ENCODE measurements at places on chromosomes 13 and 19. TPM values are rescaled to one million over a fixed set of nuclear protein-coding genes. Genes with fewer than 3 reads are reported as not detected.

DNA sequence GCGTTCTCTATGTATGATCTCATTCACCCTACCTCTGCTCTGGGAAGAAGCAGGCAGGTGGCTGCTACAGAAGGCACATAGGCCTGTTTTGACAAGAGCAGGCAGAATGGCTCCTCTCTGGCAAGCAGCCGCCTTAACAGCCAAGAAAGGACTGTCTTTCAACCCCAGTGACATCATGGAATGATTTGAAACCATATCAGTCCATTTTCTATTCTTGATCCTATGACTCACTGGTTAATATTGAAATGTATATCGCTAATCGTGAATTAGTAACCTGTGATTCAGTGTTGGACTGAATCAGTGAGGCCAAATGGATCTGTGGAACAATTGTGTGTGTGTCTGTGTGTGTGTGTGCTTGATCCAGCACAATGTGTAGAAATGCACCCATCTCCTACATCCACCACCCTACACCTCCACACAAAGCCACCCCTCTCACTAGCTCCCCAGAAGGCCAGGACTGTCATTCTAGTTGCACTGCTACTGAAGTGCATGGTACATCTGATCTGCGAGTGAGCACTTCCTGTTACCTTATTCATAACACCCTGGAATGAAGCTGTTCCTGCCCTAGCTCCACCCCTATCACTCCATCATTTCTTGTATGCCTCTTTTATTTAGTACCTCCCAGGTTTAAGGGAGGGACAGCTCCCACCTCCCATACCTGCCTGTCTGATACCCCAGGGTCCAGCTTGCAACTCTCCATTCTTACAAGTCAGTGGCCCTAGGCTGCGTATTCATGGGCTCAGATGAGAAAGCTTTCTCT lies 460.0 kb downstream of the FOXO1 start:
- H3K36me3 ChIP-seq: no peaks in the 10 kb centered on the region
- H3K27ac ChIP-seq: peak overlapping the region; percentile 92
- H3K27me3 ChIP-seq: no peaks in the 10 kb centered on the region
- peak overlapping the region; percentile 77 for H3K4me3 ChIP-seq
- H3K4me1 ChIP-seq: peaks cover 40% of the 10 kb centered on the region

GRCh38 chr13:42168496-42168895 lies 103.5 kb upstream of the AKAP11 start:
- peaks cover 9% of the 10 kb centered on the region for H3K36me3 ChIP-seq
- no peak for DNase-seq
- no peak overlapping the region for H3K4me3 ChIP-seq
- no peak overlapping the region for H3K27ac ChIP-seq

DNA sequence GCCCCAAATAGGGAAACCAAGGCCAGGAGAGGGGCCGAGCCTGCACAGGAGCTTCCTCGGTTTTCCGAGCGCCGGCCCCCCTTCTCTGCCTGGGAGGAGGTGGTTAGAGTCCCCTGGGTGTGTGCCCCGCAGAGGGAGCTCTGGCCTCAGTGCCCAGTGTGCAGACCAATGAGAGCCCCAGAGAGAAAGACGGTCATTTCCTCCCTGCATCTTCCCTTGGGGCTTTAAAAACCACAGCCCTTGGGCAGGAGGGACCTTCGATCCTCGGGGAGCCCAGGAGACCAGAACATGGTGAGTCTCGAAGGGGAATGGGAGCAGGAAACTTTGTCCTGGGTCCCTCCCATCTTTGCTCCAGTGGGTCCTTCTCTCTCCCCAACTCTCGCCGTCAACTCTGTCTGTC lies at the start of gene C5AR1:
C5AR1 (plus strand) TSS at position 254 of the 400 bp plus-strand sequence; CDS start at position 289, 35 bp downstream.
- H3K36me3 ChIP-seq: peaks cover 2% of the 10 kb centered on the region
- H3K4me3 ChIP-seq: no peak within 1 kb of the TSS
- peak within 1 kb of the TSS; percentile 77 for H3K27ac ChIP-seq
- no peak for DNase-seq
- peaks cover 35% of the 10 kb centered on the region for H3K27me3 ChIP-seq
- no peaks in the 10 kb centered on the region for H3K4me1 ChIP-seq

DNA sequence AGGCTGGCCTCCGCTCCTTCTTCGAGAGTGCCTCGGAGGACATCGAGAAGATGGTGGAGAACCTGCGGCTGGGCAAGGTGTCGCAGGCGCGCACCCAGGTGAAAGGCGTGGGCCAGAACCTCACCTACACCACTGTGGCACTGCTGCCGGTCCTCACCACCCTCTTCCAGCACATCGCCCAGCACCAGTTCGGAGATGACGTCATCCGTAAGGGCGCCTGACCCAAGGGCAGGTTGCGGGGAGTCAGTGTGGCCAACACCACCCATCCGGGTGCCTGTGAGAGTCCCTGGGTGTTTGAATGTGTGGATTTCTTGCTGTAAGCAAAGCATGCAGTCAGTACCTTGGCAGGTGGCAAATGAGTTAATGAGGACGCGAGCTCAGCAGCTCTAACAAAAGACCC lies 78.8 kb downstream of the RYR1 start:
- no peaks in the 10 kb centered on the region for H3K36me3 ChIP-seq
- H3K27ac ChIP-seq: no peak overlapping the region
- H3K27me3 ChIP-seq: no peaks in the 10 kb centered on the region
- peaks cover 10% of the 10 kb centered on the region for H3K4me1 ChIP-seq

Gene ARL11
- not detected for total RNA-seq

DNA sequence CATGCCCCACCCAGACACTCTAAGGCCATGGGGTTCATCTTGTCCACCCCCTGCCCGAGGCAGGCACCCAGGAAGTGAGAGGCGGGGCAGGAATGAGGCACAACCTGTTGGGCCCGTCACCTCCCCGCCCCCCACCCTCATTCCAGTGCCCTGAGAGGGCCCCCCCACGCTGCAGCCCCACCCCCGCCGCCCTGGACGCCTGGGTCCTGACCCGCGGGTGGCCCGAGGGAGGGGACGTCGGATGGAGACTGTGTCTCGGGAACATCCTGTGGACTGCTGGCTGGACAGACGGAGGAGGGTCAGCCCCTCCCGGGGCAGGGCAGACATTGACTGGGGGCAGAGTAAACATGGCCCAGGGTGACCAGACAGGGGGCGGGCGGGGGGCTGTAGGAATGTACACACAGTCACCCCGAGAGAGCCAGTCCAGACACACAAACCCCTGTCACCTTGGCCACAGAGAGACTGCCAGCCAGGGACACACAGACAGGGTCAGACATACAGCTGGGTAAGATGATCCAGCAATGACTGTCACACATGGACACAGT lies 7.4 kb upstream of the JUNB start:
- H3K36me3 ChIP-seq: no peaks in the 10 kb centered on the region
- no peak for DNase-seq
- H3K4me3 ChIP-seq: peak overlapping the region; percentile 91
- no peaks in the 10 kb centered on the region for H3K27me3 ChIP-seq
- H3K27ac ChIP-seq: no peak overlapping the region

DNA sequence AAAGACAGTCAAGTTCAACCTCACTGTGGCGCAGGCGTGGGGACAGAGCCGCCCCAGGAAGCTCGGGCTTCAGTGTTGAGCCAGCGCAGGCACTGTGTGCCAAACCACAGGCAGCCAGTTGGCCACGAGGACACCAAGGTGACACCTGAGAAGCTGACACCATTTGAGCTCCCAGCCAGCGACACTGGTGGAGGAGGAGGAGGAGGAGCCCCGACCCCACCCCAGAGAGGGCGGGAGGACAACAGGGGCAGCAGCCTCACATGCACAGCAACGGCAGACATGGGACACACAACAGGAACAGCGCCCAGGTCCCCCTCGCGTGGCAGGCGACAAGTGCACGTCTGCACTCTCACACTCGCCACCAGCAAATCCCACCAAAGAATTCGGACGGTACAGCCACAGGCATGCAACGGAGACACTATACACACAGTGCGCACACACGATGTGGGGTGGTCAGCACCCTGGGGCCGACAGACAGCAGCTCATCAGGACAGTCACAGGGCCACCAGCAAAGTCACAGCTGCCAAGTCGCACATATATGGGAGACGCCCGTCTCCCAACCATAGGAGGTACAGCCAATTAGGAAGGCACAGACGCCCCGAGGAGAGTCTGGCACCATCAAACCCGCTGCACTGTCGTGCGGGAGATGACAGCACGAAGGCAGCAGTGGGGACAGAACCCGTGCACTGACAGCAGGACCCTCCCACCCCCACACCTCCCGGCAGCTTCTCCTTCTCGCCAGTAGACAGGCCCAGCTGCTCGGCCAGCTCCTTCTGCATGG lies 3.4 kb downstream of the EIF3G start:
- DNase-seq: no peak
- peak overlapping the region; percentile 71 for H3K4me3 ChIP-seq
- H3K4me1 ChIP-seq: peaks cover 31% of the 10 kb centered on the region
- H3K27me3 ChIP-seq: no peaks in the 10 kb centered on the region

DNA sequence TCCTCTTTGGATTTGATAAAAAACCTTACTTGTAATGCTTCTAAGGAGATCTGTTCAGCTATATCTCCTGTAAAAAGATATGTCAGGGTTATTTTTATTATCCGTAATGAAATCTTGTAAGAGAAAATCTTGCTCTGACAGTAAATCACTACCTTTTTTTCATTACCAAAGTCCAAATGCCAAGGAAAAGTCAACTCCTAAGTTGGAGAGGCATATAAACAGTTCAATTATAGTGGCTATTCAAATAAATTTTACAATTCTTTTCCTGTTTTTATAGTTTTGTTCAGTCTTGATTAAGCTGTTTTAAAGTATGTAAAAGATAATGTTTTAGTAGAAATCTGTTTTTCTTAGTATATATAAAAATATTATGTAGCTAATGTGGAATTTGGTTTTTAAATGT lies 9.0 kb downstream of the KCTD4 start:
- no peaks in the 10 kb centered on the region for H3K36me3 ChIP-seq
- H3K4me3 ChIP-seq: no peak overlapping the region
- no peaks in the 10 kb centered on the region for H3K27me3 ChIP-seq

Gene SLC15A1
- total RNA-seq: not detected

DNA sequence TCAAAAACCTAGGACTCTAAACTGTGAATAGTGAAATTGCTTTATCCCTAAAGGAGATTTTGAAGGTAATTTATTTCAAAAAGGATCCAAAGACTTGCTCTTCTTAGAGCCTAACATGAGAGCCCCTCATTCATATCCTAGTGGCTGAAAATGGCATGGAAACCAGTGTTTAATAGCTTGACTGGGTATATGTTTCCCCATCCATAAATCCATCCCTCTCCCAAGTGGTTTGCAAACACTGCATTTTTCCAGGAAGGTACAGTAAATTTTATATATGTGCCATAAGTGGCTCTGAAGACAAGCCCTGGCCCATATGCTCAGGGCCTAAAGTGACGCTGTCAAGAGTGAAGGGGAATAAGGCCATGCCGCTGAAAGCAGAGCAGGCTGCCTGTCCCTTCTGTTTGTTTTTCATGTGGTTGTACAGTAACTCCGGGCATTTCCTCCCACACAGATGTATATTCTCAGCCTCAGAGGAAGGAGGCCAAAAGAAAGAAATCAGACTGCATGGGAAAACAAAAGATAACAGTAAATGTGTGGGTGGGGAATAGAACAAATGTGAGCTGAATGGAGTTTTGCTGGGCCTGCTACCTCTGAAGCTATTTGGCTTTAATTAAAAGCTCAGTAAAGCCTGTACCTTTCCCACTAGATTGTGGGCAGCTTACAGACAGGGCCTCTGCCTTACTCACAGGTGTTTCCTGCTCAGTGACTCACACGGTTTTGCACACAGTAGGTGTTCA lies 181.9 kb downstream of the PCDH9 start:
- no peaks in the 10 kb centered on the region for H3K27me3 ChIP-seq
- H3K4me3 ChIP-seq: no peak overlapping the region
- no peaks in the 10 kb centered on the region for H3K4me1 ChIP-seq
- no peak for DNase-seq
- no peak overlapping the region for H3K27ac ChIP-seq
- H3K36me3 ChIP-seq: no peaks in the 10 kb centered on the region

Gene PEPD
- 38.5 TPM for total RNA-seq

DNA sequence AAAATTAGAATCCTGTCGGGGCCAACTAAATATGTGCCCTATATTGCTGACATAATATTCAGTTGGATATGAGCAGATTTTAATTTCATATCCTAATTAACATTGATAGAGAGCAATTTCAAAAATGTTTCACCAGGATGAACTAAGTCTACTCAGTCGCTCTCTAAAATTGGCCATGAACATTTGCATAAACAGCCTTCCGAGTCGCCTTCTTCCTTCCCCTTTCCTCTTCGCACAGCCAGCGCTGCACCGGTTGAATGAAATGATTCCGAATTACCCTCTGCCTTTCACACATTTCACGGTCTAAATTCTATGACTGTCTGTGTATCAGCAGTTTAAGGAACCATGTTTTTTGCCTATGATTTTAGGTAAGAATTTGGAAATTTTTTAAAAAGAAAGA lies 413.7 kb downstream of the LIG4 start:
- no peak overlapping the region for H3K27ac ChIP-seq
- DNase-seq: no peak

DNA sequence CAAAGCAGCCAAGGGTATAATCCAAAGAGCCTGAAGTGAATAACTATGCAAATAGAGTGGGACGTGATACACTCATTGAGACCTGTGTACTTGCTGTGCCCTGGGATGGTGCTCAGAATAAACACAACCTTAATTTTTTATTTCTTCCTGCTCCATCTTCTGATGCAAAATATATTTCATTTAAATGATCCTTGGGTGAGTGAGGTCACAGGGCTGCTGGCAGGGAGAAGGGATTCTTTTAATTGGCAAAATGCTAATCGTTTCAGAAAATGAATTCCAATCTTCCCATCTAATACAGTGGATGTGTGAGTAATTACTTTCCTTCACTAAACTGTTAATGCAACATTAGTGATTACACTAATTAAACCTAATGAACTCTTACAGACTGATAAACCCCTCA lies 63.5 kb downstream of the SIAH3 start:
- H3K27ac ChIP-seq: no peak overlapping the region
- H3K4me1 ChIP-seq: peaks cover 31% of the 10 kb centered on the region
- no peaks in the 10 kb centered on the region for H3K36me3 ChIP-seq
- peaks cover 12% of the 10 kb centered on the region for H3K27me3 ChIP-seq
- H3K4me3 ChIP-seq: no peak overlapping the region

DNA sequence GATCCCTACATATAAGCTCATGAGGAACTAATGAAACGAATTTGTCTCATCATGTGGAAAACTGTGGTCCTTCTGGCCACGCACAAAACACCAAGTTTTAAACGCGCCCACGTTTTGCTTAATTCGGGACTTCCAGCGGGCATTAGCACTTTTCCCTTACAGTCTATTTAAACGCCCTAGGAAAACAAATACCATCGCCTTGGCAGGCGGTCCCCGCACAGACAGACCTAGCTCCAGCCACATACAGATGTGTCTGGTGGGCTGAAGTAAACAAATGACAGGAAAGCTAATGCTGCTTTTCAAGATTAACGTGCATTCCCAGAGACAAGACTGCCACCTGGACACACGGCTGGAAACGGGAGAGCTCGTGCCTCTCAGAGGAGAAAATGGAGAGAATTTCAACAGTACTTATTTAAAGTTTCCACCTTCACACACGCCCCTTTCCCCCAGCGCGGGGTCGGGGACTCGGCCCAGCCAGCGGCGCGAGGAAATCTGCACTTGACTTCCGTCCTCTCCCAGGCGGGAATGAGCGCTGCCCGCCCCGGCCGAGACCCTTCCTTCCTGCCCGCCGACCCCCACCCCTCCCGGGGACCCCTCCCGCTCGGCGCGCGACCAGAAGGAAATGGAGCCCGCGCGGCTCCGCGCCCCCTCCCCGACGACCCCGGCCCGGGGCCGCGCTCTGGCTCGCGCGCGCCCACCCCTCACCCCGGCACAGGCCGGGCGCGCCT lies 931 bp downstream of the USP12 start:
- DNase-seq: peak; percentile 14
- H3K36me3 ChIP-seq: peaks cover 2% of the 10 kb centered on the region
- H3K4me3 ChIP-seq: peak overlapping the region; percentile 99
- peak overlapping the region; percentile 97 for H3K27ac ChIP-seq

- H3K4me1 ChIP-seq: peaks cover 26% of the 10 kb centered on the region
- peaks cover 3% of the 10 kb centered on the region for H3K36me3 ChIP-seq
- no peak overlapping the region for H3K27ac ChIP-seq
- H3K27me3 ChIP-seq: no peaks in the 10 kb centered on the region
- H3K4me3 ChIP-seq: peak overlapping the region; percentile 5
These were observed 14.1 kb upstream of the PRKD2 start for GRCh38 chr19:46731007-46731501.

Measured in T-helper 17 cell (primary cell).